ENCODE measurements at places on chromosomes 6 and 20.

- DNase-seq, result no peak
Observed at GRCh38 chr6:73145690-73146089, 79.6 kb downstream of the KHDC1L start.

GRCh38 chr20:36988494-36988966 lies 37.0 kb upstream of the SAMHD1 start:
- DNase-seq, result no peak

GRCh38 chr6:165568326-165568725 lies 94.7 kb downstream of the PDE10A start:
- no peak for DNase-seq

GRCh38 chr20:32906200-32906599 lies 47.5 kb downstream of the EFCAB8 start:
- no peak for DNase-seq

DNA sequence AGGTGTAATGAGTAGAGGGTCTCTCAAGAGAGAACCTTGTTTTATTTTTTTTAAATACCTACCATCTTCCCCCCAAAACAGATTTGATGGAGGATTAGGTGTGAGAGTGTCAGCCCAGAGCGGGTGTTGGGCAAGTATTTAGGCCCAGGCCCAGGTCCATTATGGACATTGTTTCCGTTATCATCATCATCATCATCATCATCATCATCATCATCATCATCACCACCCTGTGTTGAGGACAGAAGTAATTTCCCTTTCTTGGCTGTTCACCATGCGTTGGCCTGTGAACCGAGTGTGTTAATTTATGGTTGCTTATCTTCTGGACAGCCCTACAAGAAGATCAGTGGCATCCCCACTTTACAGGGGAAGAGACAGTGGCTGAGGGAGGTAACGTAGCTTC lies 28.6 kb downstream of the PSMF1 start:
- DNase-seq, result no peak

- no peak for DNase-seq
Observed at GRCh38 chr6:53768636-53769035, 26.2 kb upstream of the LRRC1 start.

DNA sequence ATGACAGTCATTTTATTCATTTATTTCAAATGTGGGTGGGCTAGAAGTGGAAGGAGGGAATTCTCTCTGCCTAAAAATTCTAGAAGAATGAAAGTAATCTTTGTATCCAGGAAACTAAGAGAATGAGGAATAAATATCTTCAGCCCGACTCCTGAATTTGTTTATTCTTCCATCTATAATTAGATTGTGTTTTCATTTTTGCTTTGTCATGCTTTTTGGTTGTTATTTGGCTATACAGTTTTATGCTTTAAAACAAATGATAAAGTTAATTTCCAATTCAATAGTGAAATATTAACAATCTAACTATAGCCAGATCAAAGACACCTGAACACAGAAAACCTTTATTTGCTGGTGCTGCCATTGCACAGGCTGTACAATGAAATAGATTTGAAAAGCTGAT lies 521.3 kb downstream of the KIF16B start:
- no peak for DNase-seq

- DNase-seq, result no peak
Observed at GRCh38 chr6:80886475-80886874, 780.0 kb downstream of the BCKDHB start.

DNA sequence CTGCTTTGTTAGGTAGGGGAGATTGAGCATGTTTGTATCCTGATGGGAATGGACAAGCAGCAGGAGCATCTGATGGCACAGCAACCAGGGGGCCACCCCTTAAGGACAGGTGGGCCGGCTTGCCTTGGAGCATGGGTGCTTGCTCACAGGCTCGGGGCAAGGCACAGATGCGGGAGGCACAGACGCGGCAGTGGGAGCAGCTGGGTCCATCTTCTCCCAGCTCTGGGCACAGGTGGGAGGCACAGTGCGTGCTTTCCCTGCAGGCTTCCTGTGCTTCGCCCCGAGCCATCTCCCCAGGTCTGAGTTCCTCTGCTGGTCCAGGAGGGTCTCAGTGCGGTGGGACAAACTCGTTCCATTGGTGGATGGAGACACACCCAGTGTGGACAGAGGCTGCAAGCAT lies 73.6 kb upstream of the BHLHE23 start:
- no peak for DNase-seq

- DNase-seq, result no peak
Observed at GRCh38 chr20:42894483-42894882, 295.2 kb downstream of the PTPRT start.

GRCh38 chr20:51348876-51349275 lies 193.6 kb downstream of the NFATC2 start:
- no peak for DNase-seq

- peak; percentile 34 for DNase-seq
Observed at GRCh38 chr6:44855562-44856411, 468.3 kb downstream of the CDC5L start.

GRCh38 chr6:41161851-41162552 lies 914 bp downstream of the TREM2 start:
- DNase-seq, result no peak

GRCh38 chr6:130893277-130893676 lies 66.1 kb downstream of the SMLR1 start:
- DNase-seq, result no peak

- DNase-seq, result no peak
Observed at GRCh38 chr6:115914098-115914497, 146.6 kb downstream of the FRK start.

- DNase-seq, result no peak
Observed at GRCh38 chr20:24102749-24103333, 114.3 kb upstream of the GGTLC1 start.

DNA sequence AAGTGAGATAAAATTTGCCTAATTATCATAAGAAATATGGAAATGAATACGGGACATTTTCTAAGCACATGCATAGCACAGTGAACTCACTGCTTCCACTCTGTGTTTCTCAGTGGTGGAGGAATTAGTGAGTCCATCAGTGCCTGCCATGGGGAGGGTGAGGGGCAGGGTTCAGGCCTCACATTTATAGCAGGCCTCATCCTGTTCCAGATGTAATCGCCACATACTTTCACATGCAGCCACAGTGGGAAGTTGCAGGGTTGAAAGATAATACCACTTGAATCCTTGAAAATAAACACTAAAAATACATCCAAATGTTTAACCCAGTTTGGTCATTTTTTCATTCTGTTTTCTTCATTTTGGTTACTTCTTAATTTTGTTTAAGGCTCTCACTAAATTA lies 29.9 kb upstream of the ANKEF1 start:
- no peak for DNase-seq

GRCh38 chr20:35273449-35274171 lies 4.3 kb downstream of the MMP24OS start:
- peak; percentile 79 for DNase-seq

- no peak for DNase-seq
Observed at GRCh38 chr6:139743664-139744437, 369.4 kb upstream of the CITED2 start.

DNA sequence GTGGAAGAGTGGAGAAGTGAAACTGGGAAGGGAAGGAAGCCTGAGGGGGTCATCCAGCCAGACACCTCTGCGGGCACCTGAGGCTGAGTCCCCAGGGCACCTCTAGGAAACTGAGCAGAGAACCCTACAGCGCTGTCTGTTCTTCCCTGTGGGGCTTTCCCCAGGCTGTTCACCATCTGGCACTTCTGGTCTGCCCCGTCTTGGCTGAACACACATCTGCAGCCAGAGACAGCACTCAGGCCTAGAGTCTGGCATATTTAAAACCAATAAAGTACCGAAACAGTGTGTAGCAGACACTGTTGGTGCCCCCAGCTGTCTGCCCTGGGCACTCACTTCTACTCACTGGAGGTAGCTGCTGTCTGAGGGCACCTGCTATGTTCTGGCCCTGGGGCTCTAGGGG lies 9.4 kb upstream of the ARFGEF2 start:
- DNase-seq, result peak; percentile 16

- DNase-seq, result peak; percentile 6
Observed at GRCh38 chr6:158131926-158132325, 36.1 kb downstream of the SERAC1 start.

DNA sequence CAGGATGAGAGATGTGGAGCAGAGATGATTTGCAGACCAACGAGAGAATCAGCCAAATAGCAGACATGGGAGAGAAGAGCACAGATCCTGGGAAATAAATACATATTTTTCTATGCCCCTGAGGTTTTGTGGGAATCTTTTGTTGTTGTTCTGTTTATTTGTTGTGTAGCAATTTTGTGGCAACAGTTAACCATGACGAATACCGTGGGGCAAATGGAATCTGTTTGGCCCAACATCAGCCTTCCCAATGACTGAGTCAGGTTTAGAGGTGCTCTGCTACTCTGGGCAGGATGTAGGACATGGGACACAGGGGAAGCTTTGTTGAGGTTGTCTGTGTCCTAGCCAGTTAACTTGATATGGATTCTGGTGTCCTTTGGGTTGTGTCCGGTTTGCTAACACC lies 7.9 kb upstream of the SLC2A10 start:
- no peak for DNase-seq

- DNase-seq, result no peak
Observed at GRCh38 chr20:4490606-4491280, 231.0 kb upstream of the PRND start.

GRCh38 chr6:121383478-121383877 lies 49.2 kb upstream of the TBC1D32 start:
- no peak for DNase-seq

GRCh38 chr6:139173172-139173571 lies 38.3 kb downstream of the HECA start:
- no peak for DNase-seq

DNA sequence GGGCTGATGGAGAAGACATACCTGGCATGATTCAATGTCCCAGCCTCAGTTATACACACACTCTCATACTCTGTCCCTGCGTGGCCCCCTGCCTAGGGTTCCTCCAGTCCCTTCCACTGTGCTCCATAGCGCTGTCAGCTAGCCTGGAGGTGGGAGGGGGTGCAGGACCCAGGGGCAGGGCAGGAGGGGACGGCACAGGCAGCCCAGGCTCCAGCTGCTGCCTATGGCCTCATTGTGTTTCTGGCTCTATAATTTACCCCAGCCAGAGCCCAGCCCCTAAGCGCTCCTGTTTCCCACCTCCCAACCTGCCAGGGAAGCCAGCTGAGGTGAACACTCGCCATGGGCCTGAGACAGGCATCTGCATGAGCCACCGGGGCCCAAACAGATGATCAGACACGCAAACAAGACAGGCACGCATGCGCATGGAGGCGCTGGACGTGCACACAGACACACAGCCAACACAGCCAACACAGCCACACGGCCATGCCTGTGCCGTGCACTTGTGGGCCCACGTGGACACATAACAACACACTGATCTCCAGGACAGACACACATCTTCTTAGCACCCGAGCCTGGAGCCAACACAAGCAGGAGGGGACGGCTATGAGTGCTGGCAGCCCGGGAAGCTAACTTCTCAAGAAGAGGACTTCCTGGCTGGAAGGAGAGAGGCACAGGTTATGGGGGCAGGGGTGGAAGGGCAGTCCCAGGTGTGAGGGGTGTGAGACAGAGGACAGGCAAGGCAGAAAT lies 124.9 kb downstream of the GRM4 start:
- DNase-seq, result no peak

- no peak for DNase-seq
Observed at GRCh38 chr6:159701413-159701999, 8.5 kb upstream of the SOD2 start.

GRCh38 chr6:121314381-121315112 lies 19.7 kb downstream of the TBC1D32 start:
- DNase-seq, result no peak

- DNase-seq, result no peak
Observed at GRCh38 chr20:43926287-43927050, 11.8 kb downstream of the TOX2 start.

- peak; percentile 3 for DNase-seq
Observed at GRCh38 chr6:147506704-147507114, 1.8 kb upstream of the SAMD5 start.

DNA sequence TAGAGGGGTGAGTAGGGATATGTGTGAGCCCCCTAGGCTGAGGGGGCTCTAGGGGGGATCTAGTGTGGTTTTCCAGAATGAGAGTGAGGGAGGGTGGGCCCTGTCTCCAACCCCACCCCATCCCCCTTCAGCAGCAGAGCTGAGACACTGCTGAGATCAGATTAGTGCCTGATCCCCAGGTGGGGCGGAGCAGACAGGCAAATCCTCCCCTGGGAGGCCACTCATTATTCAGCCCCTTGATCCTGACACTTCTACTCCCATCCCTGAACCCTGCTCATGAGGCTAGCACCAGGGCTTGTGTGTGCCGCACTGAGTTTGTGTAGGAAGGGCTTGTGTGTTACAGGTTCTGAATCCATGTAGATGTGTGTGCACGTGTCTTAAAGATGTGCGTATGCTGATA lies 42.5 kb downstream of the SPDEF start:
- DNase-seq, result no peak

DNA sequence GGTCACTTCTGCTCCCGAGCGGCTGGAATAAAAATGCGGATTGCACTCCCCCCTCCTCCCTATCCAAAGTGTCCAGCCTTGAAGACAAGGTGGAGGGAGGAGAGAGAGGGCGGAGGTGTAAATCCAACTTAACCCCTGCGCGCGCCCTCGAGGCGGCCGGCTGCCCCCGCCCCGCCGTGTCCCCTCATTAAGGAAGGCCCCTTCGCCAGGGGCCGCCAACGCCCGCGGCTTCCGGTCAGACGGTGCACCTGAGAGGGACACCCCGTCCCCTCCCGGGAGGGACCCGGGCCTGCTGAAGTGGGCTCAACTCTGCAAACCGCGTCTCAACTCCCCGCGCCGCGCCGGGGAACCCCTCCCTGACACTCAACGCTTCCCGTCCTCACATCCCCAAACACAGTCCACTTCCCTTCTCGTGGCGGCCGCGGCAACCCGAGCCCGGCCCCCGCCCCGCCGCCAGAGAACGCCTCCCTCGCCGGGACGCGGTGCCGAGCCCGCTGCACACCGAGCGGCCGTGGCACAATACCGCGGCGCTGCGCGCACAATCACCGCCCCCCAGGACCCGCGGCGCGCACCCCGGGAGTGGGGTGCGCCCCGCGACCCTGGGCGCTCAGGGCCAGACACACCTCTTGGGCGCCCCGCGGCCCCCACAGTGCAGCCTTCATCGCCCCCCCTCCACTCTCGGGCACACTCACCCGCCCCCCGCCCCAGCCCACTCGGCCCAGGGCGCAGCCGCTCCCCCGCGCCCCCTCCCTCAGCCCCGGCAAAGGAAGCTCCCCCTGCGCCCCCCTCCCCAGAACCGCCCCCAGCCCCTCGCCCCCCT lies 102.5 kb downstream of the NOL4L start:
- no peak for DNase-seq

DNA sequence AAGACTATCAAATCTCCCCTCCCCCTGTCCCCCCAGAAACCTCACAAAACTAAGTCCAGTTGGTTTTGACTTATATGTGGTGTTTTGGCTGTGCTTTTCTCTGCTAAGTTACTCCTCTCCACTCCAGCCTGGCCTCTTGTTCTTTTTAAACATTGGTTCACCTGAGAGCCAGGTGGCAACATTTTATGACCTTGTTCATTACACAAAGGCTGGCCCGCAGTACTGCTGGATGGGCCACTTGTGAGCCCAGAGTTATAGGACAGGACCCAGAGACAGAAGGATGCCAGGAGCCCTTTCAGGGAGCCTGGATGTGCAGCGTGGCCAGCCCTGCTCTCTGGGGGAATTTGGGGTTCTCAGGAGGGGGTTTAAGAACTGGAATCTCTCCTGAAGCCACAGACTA lies 90.0 kb downstream of the RAMACL start:
- no peak for DNase-seq

- DNase-seq, result no peak
Observed at GRCh38 chr20:2672446-2672845, 8.4 kb upstream of the IDH3B start.

- DNase-seq, result no peak
Observed at GRCh38 chr6:142374965-142375733, 73.3 kb downstream of the ADGRG6 start.
